ENCODE measurements at places on chromosomes 2 and 18.

DNA sequence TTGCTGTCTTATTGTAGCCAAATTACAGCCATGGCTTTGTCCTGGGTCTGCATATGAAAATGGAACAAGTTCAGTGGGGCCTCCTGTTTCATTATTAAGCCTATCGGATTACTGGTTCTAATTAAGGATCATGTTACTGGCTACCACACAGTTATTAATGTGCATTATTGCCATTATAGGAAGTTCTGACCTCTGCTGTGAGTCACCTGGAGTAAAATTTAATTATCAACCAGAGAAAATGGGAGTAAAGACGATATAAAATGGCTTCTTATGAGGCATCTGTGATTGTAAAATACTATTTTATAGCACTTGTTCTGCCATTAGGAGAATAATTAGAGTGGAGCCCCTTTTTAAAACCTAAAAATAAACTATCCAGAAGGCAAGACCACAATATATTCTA, 143.3 kb upstream of the ITGB6 start:
- no peak for DNase-seq

GRCh38 chr2:84939426-84940087, 31.4 kb upstream of the KCMF1 start:
- peak; percentile 33 for DNase-seq

DNA sequence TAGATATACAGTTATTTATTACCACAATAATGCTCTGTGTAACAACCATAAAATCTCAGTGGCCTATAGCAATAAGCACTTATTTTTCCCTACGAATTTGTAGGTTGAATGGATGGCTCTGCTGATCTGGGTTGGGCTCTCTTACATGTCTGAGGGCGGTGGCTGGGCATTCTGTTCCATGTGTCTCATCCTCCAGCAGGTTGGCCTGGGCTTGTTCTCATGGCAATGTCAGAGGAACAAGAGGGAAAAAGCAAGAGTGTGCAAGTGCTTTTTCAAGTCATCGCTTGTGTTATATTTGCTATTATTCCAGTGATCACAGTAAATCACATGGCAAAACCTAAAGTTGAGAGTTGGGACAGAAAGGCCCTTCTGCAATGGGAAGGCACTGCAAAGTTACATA, 30.4 kb upstream of the MYO3B start:
- DNase-seq, result no peak

- DNase-seq, result no peak
Measured at GRCh38 chr2:213290501-213290900, 6.2 kb downstream of the SPAG16 start.

DNA sequence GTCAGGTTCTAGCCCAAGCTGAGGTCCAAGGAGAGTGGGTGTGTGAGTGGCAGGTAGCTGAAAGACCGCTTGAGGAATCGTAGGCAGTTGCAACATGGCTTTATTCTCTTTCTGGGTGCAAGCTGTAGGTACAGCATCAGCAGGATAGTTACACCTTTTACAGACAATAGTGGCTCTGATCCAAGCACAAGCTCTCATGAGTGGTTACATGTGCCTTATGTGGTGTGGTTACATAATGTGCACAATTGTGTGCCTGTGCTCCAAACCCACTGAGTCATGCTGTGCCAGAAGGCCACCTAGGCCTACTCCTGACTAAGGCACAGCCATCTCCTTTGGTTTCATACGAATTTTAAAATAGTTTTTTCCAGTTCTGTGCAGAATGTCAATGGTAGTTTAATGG, 227.6 kb downstream of the SATB2 start:
- DNase-seq, result no peak

DNA sequence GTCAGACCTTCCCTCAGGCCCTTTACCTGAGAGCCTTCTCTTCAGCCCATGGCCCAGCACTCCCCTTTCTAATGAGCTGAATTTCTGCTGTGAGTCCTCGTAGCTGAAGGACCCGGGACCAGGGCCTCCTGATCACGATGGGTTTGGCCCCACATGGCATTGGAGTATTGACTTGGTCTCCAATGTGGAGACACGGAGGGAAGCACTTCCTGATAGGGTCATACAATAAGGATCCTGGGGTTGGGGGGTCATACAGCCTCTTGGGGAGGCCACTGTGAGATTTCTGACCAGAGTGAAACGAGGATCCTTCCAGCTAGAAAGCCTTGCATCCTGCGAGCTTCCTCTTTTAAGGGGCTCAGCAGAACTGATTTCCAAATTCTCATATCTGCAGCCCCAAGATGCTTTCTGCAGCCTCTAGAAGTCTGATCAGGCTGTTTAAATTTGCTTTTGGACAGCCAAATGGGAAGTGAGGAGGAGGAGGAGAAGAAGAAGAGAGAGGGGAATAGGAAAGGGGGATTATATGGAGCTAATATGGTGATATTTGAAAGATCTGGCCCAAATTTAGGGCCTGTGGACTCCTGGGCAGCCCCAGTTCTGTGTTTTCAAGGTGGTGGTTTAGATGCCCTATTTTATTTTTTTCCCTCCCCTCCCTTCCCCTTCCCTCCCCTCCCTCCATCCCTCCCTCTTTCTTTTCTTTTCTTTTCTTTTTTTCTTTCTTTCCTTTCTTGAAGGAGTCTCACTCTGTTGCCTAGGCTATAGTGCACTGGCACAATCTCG, 38.9 kb downstream of the RHOB start:
- no peak for DNase-seq

DNA sequence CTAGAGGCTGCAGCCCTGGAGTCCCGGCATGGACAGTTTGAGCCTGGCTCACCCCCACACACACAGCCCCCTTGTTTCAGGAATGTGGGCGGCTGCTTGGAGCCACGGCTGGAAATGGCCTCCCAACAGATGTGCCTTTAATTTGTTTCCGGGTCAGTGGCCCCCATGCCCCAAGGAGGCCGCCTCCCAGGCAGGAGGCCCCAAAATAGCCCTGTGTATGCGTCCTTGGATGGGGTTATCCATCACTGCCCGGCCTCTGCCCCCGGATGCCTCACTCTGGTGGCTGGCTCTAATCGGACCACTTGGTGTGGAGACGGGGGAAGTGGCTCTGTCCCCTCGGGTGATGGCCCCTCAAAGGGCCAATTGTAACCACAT, 151.9 kb upstream of the MYCN start:
- no peak for DNase-seq

DNA sequence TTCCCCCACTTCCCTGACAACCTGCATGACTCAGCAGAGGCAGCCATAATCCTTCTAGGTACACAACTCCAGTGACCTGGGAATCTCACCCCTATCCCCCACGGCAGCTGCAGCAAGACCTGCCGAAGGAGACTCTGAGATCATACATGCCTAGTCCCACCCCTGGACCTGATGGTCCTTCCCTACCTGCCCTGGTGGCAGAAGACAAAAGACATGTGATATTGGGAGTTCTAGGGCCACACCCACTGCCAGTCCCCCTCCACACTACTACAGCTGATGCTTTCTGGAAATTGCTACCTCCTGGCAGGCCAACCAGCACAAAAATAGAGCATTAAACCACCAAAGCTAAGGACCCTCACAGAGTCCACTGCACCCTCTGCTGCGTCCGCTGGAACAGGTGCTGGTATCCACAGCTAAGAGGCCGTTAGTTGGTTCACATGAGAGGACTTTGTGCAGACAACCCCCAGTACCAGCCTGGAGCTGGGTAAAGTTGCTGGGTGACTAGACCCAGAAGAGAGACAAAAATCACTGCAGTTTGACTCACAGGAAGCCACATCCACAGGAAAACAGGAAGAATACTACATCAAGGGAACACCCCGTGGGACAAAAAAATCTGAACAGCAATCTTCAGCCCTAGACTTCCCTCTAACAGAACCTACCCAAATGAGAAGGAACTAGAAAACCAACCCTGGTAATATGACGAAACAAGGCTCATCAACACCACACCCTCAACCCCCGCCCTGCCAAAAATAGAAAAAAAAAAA, 12.5 kb downstream of the MARCO start:
- DNase-seq, result no peak

DNA sequence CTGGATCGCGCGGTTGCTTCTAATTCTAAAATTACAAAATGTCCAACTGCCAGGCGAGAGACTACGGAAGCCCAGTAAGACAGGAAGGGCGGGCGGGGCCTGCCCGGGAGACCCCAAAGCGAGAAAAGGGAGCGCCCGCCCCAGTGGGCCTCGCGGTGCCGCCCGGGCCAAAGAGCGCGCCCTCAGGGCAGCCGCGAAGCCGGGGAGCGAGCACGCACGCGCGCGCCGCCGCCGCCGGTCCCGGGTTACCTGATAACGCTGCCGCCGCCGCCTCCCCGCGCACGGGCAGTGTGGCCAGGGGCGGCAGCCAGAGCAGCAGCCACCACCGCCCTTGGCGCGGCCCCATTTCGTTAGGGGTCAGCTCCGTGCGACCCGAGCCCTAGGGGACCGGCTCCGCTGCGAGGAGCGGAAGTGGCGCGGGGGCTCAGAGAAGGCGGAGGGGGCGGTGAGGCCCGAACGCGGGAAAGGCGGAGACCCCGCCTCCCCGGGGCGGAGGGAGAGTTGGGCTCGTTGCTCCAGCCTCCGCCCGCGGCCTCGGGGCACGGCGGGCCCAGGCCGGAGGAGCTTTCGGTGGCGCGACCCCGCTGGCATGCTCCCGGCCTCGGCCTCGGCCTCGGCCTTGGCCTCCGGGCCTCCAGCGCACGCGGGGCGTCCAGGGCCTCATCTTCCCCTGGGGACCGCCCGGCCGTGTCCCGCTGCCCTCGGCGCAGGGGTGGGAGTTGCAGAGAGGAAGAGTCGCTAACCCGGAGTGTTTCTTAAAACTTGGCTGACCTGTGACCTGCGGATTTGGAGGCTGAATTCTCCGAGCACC, at the start of gene NEMP2:
Gene NEMP2 (minus strand): TSS at position 413 of the 811 bp plus-strand sequence. CDS start 67 bp downstream, at position 346.
- peak; percentile 85 for DNase-seq

- DNase-seq, result no peak
Measured at GRCh38 chr2:183383854-183384253, 259.6 kb downstream of the NUP35 start.

DNA sequence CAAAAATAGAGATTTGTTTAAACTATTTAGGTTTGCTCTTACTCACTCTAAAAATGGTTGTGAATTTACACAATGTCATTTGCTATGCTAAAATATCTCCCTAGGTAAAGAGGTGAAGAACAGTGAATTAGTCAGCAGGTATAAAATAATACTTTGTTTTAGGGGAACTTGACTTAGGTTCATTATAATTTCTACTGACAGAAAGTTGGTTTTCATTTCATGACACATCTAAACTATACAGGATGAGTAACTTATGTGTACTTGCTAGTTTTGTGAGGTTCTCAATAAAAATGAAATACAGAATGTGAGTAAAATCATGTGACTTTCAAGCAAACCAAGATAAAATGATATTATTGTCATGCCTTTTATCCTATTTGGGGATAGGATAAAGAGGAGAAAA, 66.0 kb downstream of the DIS3L2 start:
- no peak for DNase-seq

DNA sequence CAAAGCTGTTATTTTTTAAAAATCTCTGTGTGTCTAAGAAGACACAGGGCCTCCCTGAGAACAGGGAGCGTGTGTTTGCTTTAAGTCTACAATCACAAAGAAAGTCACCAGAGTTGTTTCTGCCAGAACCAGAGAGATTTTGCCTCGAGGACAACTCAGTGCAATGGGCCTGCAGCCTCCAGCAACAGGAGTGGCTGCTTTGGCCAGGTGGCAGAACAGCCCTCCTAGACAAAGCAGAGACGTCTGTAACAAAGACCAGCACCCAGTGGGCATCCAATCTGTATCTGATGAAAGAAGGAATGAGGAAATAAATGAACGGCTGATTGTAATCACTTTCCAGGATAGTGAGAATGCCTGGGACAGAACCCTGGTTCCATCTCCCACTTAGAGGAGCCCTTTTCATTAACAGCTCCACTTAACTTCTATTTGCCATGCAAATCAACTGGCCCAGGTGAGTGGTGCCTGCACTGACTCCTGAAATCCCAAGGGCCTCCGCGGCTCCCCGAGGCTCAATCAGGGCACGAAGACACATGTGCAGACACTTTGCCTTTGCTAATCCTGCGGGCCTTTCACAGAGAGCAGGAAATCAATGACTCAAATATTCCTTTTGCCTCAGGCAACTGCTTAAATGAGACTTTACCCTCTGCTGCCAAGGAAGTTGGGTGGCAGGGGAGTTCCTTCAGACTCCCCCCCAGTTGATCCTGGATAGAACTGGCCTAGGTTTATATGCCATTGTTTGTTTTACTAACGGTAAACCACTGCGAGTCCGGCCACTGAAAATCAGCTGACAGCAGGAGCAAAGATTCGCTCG, 146.5 kb downstream of the CABLES1 start:
- DNase-seq, result no peak

DNA sequence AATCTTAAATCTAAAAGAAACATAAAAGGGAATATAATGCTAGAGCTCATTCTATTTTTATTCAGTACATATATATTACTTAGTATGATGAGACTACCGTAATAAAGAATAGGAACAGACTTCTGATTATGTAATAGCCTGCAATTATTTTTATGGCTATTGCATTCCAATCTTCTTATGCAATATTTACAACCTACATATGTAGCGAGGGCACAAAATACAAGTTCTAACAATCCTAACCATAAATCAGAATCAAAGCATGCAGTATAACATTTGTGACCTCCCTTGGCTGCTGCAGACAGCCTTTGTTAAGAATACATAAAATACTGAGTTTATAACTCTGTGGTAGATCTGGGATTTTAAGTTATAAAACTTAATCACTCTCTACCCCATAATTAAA, 177.6 kb downstream of the BABAM2 start:
- DNase-seq, result no peak

GRCh38 chr2:232351686-232352510, 26.7 kb upstream of the ALPP start:
- DNase-seq, result no peak

DNA sequence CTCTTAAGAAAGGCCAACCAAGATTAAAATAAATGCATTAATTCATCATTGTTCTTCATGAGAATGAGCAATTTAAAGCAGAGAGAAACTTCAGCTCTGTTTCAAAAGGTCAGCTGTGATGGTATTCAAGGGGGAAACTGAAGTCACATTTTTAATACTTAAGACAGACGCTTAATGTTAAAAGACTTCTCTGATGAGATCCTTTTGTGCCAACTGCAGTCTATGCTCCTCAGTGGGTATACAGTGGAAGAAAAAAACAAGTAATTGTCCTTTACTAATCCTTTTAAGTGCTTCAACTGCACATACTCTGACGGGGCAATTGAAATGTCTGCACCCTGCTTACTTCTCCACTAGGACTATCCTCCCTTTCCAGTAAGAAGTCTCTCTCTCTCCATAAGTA, 309.7 kb downstream of the GULP1 start:
- DNase-seq, result no peak

GRCh38 chr2:167749016-167749415, 498.4 kb downstream of the STK39 start:
- DNase-seq, result no peak

Data from CD8-positive, alpha-beta T cell (primary cell).